ENCODE measurements at places on chromosomes 2 and 18.

GRCh38 chr2:127506510-127506909, 19.8 kb downstream of the IWS1 start:
- DNase-seq, result no peak

DNA sequence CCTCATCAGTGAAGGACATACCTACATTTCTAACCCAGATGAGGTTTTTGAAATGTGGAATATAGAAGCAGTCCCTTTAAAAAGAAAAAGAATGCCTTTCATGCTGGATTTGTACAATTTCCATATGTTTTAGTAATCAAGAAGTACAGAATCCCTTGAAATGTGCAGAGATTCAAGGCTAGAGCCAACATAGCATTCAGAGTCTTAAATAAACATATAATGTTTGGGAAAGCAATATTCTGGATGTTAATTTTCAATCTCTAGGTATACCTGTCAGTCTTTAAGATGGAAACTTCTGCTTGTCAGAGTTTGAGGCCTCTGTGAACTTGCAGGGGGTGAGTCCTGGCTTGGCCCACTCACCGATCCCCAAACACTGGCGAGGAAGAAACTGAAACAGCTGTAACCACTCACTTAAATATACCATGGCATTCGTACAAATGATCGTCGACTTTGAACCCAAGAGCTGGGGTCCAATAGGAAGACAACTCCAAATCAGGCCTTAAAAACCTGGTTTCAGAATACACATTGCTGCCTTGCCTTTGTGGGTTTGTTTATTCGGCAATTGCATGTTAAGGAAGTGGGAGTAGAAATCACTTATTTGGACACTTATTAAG, 132.8 kb upstream of the NCK2 start:
- DNase-seq, result no peak

- DNase-seq, result no peak
Observed at GRCh38 chr18:54608028-54608642, 17.1 kb downstream of the DYNAP start.

- no peak for DNase-seq
Observed at GRCh38 chr2:47616506-47616905, 166.4 kb upstream of the MSH6 start.

DNA sequence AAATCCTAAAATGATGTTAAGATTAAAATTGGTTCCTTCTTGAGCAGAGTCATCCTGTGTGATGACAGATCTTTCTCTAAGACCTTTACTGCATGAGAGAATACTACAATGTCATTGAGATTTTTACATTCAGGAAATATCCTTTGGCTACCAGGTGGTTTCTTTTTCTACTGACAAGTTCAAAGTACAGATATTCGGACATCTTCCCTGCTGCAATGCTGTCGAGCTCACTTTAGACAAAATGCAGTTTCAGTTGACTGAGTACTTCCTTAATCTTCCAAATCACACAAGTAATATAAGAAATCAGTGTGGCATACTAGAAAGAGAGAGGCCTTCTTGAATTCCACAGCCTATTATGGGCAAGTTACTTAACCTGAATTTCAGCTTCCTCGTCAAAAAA, 207.9 kb upstream of the ACVR2A start:
- DNase-seq, result no peak

DNA sequence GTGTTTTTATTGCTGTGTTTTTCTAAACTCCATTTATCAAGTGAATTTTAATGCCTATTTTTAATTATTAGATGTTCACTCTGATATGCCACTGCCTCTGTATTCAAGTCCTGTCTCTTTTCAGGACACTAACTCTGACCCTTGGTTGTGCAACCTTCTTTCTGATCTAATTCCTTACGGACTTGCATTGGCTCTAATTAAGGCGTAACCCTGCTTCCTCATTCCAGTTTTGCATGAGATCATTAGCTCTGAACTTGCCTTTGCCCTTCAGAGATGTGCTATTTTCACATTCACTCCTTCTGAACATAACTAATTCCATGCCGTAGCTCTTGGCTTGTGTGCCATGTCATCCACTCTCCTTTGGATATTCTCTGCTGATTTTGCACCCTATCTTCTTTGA, 162.5 kb upstream of the TMEFF2 start:
- no peak for DNase-seq

GRCh38 chr2:75246441-75247167, 47.3 kb upstream of the TACR1 start:
- DNase-seq, result no peak

DNA sequence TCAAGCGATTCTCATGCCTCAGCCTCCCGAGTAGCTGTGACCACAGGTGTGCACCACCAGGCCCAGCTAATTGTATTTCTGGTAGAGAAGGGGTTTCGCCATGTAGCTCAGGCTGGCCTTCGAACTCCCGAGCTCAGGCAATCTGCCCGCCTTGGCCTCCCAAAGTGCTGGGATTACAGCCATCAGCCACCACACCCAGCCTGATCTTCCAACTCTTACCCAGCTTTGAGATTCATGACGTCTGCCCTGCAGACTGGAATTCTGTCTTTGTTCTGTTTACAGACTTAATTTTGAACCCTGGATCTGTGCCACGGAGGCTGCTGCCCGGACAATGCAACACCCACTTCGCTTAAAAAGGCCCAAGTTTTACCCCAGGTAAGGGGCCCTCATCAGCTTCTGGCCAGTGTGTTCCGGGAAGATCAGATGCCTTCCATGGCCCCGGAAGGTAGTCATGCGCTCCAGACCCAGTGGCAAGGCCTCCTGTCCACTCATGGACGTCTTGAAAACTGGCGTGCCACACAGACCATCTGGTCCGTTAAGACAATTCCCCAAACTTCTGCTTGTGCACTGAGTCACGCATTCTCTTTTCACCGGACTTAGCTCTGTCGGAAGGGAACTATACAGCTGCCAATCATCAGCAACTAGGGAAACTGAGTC, 5.5 kb downstream of the PXDN start:
- DNase-seq, result no peak

GRCh38 chr18:72194072-72194471, 350.1 kb downstream of the CBLN2 start:
- DNase-seq, result no peak

GRCh38 chr2:234075947-234076346, 25.4 kb downstream of the SPP2 start:
- no peak for DNase-seq

DNA sequence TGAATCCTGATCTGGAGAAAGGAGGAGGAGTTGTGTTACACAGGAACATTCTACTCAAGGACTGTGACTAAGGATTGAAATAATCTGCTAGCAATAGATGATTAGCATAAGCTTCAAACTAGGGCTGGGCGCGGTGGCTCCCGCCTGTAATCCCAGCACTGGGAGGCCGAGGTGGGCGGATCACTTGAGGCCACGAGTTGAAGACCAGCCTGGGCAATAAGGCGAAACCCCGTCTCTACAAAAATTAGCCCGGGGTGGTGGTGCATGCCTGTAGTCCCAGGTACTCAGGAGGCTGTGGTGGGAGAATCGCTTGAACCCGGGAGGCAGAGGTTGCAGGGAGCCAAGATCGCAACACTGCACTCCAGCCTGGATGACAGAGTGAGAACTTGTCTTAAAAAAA, 1.5 kb downstream of the TRMT61B start:
- DNase-seq, result no peak

DNA sequence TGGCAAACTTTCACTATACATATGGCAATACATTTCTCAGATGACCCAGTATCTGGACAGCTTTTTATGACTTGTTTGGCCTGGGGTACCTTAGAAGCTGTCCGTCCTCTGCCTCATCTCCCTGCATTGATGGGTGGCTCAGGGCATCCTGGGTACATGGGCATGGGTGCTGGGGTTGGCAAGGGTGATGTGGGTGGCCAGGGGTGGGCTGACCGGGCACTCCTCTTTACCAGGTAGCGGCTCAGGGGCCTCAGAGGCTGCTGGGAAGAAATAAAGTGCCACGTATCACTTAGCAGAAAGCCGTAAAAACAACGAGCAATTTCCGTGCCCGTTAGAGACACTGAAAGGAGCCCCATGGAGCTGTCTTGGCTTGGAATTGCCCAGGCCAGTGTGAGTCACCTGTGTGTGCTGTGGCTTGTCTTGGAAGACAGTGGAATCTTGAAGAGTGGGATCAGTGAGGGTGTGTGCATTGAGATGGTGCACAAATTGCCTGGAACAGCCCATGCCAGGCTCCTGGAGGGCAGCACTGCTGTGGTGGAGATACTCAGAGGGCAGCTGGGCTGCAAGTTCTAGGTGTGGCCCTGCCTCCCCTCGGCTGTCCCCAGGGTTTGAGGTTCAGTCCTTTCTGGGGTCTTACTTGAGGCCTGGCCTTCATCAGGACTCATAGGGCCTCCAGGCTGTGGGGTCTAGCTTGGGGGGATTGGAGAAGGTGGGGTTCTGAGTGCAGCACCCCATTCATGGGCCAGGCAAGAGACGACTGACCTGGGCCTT, 88.8 kb downstream of the FHOD3 start:
- DNase-seq, result no peak

DNA sequence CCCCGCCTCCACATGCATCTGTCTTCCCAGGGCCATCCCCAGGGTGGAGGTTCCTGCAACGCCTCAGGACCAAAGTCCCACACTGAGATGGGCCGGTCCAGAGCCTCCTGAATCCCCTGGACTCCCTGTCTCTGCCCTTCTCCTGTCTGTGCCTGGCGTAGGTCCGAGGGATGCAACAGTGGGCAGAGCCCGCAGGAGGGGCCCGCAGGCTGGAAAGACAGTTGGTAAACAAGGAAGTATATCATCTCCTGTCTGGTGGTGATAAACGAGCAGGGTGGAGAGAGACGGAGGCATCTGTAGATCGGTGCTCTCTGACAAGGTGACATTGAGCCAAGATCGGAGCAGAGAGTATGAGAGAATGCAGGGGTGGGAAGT, 72.6 kb upstream of the RAB6C start:
- DNase-seq, result no peak

GRCh38 chr2:30784682-30785081, 22.6 kb downstream of the CAPN13 start:
- no peak for DNase-seq

- DNase-seq, result no peak
Observed at GRCh38 chr2:229825476-229825875, 96.3 kb downstream of the TRIP12 start.

GRCh38 chr2:234968631-234969305, 17.0 kb downstream of the SH3BP4 start:
- no peak for DNase-seq

GRCh38 chr2:160445673-160446072, 47.9 kb downstream of the RBMS1 start:
- no peak for DNase-seq

DNA sequence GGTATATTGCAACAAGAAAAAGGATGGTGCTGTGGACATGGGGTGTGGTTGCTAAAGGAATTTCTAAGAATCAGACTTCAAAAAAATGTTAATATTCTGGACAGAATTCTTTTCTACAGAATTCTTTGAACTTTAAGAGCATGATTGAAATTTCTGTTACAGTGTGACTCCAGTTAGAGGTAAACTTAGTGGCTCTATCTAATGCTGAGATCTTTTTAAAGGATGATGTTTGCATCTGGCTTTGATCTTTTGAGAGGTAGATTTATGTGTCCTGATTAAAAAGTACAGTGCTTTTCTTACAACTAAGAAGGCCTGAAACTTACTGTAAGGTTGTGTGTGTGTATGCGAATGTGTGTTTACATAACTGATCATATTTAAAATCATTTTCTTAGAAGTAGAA, 25.4 kb downstream of the NCK2 start:
- DNase-seq, result no peak

DNA sequence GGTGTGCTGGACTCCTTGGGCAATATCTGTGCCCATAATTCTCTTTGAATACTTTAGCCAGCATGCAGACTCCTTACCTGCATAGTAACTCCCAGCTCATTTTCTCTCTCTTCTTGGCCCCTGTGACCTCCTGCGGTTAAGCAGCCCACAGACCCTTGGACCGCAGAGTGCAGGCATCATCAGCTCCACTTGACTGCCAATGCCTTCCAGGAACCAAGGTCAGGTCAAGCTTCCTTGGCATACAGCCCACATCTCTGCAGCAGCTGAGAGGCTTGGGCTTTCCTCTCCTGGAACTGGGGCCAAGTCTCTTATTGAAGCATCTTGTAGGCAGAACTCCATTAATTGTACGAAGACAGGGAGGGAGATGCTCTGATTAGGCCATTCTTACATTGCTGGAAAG, 130.1 kb upstream of the PIEZO2 start:
- no peak for DNase-seq

DNA sequence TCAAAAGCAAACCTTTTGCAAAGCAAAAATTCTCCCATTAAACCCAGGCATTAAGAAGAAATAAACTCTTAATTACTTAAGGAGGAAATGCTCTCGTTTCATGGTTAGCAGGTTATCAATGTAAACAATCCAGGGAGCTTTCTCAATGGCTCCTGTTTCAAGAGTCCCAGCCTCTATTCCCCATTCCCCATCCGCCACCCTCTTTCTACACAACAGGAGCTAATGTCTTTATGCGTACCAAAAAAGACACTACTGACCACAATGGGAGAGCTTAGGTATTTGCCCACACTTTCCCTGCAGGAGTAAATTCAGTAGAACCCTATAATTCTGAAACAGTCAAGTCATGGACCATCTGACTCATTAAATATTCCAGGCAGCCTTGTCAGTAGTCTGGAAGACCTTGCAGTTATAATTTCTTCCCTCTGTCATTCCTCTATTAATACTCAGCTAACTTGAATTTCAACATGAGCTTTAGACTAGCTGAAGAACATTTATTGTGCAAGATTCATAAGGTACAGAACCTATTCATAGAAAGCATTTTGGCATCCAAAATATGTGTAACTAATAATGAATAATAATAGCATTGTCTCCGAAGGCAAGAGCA, 48.6 kb downstream of the SLC8A1 start:
- no peak for DNase-seq

DNA sequence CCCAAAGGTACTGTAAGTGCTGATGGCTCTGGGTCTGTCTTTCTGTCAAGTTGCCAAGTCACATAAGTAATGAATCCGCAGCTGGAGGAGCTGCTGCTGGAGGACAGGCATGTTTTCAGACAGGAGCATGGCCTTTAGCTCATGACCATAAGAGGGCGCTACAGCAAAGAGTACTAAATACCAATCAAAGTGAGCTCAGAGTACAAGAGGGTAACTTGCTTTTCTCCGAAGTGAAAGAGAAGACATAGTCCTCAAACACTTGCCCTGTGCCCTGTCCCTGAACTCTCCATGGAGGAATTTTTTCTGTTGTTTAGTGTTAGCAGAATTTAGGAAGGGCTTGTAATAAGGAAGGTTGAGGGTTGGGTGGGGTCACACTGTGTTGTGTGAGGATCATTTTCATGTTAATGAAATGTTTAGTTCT, 58.0 kb upstream of the EML6 start:
- no peak for DNase-seq

GRCh38 chr2:41038408-41038807, 586.5 kb upstream of the SLC8A1 start:
- DNase-seq, result no peak

DNA sequence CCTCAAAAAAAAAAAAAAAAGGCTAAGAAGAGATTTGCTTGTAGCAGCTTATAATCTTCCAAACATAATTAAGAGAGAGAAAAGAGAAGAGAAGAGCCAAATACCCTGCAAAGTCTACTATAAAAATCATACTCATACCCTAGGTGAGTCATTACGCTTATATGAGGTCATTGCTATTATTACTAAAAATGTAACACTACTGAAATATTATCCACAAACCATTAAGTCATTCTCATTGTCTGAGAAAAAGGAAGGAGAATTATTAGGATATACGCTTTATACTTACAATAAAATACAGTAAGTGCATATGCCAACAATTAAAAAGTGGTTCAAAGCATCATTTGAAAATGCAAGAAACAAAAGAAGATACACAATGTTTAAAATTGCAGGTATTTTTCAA, 66.5 kb downstream of the COLEC12 start:
- no peak for DNase-seq
